Muscle of arm (tissue), 14 donors: ENCODE measurements at places on chromosomes 4 and X. TPM values are rescaled to one million over a fixed set of nuclear protein-coding genes. Genes with fewer than 3 reads are reported as not detected.
A peak's percentile ranks its signal among the peaks of the same experiment; 100 is the strongest.

- no peak for DNase-seq
Observed at GRCh38 chrX:6448003-6448402, 86.9 kb downstream of the VCX3A start.

DNA sequence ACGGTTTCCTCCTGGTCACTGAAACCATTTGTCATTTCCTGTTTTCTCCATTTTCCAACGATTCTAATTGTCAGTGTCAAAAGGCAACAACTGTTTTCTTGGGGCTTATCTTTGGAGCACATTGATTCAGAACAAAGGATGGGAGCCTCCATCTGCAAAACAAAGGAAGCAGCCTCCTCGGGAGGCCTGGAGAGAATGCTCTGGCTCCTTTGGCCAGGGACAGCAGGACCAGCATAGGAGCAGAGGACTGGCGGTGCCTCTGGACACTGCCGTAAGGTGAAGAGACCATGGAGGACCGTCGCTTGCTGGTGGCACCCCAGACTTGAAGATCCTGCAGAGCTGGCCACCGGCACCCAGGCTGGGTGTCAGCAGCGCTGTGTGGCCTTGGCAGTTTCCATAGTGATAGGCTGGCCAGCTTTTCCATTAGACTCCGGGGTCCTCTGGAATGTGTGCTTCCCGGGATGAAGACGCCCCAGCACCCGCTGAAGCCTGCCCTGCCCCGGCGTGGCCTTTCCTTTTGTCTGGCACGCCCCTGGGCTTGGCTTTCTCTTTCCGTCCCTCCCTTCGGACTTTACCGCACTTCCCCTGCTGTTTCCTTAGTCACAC, 61.1 kb upstream of the MTM1 start:
- no peak for DNase-seq

DNA sequence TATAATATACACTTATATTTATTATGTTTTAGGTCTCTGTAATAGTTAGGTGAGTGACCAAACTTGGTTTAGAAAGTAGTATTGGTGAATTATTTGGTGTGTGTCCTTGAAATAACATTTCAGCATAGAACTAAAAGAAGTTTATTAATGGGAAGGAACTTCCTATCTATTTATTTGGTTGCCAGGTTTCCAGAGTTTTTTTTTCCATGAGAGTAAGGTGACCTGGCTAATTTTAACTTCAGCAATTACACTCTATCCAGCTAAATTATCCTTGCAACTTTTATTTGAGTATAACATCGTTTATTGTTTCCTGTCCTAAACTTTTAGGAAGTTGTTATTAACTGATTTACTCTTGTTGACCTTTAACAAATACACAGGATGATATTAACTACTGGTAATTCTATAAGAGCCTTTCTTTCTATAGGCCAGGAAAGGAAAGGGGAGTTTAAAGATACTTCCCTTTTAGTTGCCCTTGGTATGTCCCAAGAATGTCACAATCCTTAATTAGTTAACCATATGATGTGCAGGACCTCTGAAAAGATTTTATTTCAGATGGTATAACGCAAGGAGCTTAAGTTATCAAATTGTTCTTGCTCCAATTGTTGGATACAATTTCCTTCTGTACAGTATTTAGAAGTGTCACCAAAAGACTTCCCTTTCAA, 18.9 kb downstream of the PRDM8 start:
- no peak for DNase-seq

GRCh38 chr4:173025131-173025530, 143.5 kb upstream of the GALNT7 start:
- peak; percentile 75 for DNase-seq

GRCh38 chr4:139776235-139776634, 110.6 kb downstream of the MGST2 start:
- no peak for DNase-seq

The CAPN6 gene
- polyA plus RNA-seq, result 650 TPM

DNA sequence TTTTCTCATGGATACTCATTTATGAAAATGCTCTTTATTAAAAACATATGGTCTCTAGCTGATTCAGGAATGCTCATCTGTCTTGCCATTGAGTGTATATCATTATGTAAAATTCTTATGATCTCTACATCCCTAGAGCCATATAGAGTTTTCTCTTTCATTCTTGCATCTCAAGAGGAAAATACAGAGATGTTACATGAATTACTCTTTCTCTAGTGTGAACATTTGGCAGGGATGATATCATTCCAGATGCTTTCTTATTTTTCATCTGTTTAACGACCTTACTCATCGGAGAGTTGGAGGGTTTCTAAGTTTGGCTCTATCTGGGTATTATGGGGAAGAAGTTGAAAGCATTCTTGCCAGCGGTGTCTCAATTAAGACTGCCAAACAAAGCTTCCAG, 202.9 kb upstream of the SLC7A11 start:
- peak; percentile 83 for DNase-seq
